ENCODE measurements at places on chromosomes 13 and 19. TPM values are rescaled to one million over a fixed set of nuclear protein-coding genes. Genes with fewer than 3 reads are reported as not detected.

EDDM13 gene
- not detected for total RNA-seq

MFSD12 gene
- total RNA-seq, result 60.3 TPM

DNAJC15 gene
- 13.3 TPM for total RNA-seq

ZNF229 gene
- 4.1 TPM for total RNA-seq

- no peak for DNase-seq
These were observed 74.3 kb upstream of the ATP12A start for GRCh38 chr13:24605923-24606372.

Measured in esophagus muscularis mucosa (tissue), 4 donors.